ENCODE measurements at places on chromosomes 2 and 18. TPM values are rescaled to one million over a fixed set of nuclear protein-coding genes. Genes with fewer than 3 reads are reported as not detected.

Gene SATB2
- total RNA-seq: 3.9 TPM

Gene CDH7
- total RNA-seq: not detected

Gene CHRNG
- total RNA-seq: not detected

- no peaks in the 10 kb centered on the region for H3K36me3 ChIP-seq
- peak; percentile 71 for DNase-seq
- H3K27ac ChIP-seq: no peak overlapping the region
- H3K27me3 ChIP-seq: no peaks in the 10 kb centered on the region
Observed at GRCh38 chr2:215619989-215620388, 184.1 kb upstream of the FN1 start.

GRCh38 chr2:121699421-121700333, 37.0 kb downstream of the NIFK start:
- H3K27ac ChIP-seq: no peak overlapping the region
- no peaks in the 10 kb centered on the region for H3K27me3 ChIP-seq
- H3K4me1 ChIP-seq: peaks cover 21% of the 10 kb centered on the region
- no peaks in the 10 kb centered on the region for H3K36me3 ChIP-seq
- peak; percentile 67 for DNase-seq

DNA sequence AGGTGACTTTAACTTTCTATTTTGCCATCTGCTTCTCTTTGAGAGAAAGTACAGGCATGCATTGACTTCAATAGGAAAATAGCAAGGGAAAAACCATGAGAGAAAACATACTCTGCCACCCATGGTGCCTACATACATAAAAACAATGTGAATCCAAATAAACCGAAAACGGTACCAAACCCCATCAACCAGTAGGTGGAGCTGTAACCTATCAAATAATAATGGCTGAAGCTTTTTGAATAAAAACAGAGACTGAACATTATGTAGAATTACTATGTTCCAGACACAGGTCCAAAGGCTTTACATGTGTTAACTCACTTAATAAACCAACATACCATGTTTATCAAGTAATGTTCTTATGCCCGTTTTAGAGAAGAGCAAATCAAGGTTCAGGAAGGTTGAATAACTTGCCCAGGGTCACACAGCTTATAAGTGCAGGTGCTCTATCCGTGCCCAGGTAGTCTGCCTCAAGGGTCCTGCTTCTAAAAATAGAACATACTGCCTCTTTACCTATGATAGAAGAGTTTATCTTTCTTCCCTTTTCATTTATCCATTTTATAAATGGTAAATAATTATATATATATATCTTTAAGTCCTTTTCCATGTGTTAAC, 293.9 kb upstream of the SYT4 start:
- H3K4me3 ChIP-seq: no peak overlapping the region
- no peaks in the 10 kb centered on the region for H3K4me1 ChIP-seq
- H3K27ac ChIP-seq: no peak overlapping the region
- no peaks in the 10 kb centered on the region for H3K27me3 ChIP-seq
- no peaks in the 10 kb centered on the region for H3K36me3 ChIP-seq

All from upper lobe of right lung (tissue), 1 donor.